ENCODE measurements at places on chromosomes 3 and 15. TPM values are rescaled to one million over a fixed set of nuclear protein-coding genes. Genes with fewer than 3 reads are reported as not detected.

Gene ITIH1
- total RNA-seq: not detected

DNA sequence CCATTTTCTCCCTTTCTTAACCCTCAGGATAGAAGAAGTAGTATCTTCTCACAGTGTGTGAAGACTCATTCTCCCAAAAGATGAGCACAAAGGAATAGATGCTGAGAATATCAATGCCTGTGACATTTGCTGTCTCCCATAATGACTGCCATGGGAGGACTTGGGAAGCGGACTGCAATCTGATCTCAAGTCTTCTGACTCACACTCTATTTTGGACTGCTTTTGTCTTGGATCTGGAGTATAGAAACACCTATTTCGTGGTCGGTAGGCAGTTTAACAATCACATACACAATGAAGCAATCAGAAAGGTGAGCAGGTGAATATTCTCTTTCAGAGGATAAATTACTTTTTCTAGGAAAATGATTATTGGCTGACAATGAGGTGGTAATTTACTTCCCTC is 852.0 kb downstream of the FHIT start:
- H3K4me3 ChIP-seq: no peak overlapping the region
- no peaks in the 10 kb centered on the region for H3K36me3 ChIP-seq
- no peak overlapping the region for H3K27ac ChIP-seq
- H3K27me3 ChIP-seq: no peaks in the 10 kb centered on the region
- no peaks in the 10 kb centered on the region for H3K4me1 ChIP-seq

DNA sequence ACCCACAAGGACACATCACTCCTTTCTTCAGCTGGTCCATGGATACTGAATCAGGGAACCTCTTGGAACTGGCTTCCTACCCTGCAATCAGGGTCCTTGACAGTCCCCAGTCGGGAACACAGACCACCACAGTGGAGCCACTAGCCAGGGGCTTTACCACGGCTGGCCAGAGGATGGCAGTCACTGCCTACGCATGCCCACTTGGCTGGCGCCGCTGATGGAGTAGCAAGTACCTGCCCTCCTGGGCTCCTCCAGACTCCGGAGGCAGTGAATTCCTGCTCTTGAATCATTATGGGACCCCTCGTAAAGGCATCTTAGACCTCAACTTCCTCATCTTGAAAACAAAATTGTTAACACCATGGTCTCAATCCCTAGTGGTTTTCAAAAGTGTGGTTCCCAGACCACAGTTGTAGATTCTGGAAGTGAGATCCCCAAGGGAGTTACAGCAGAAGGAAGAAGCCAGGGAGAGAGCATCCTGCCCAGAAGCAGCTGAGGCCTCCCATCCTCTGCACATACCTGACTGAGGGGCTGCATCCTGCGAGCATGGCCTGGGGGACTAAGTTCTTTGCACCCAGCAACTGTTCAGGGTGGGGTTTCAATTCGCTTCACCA is 9.1 kb upstream of the SKIC8 start:
- peaks cover 8% of the 10 kb centered on the region for H3K27me3 ChIP-seq
- H3K4me3 ChIP-seq: no peak overlapping the region
- peak; percentile 73 for DNase-seq
- H3K4me1 ChIP-seq: no peaks in the 10 kb centered on the region
- H3K36me3 ChIP-seq: no peaks in the 10 kb centered on the region

DNA sequence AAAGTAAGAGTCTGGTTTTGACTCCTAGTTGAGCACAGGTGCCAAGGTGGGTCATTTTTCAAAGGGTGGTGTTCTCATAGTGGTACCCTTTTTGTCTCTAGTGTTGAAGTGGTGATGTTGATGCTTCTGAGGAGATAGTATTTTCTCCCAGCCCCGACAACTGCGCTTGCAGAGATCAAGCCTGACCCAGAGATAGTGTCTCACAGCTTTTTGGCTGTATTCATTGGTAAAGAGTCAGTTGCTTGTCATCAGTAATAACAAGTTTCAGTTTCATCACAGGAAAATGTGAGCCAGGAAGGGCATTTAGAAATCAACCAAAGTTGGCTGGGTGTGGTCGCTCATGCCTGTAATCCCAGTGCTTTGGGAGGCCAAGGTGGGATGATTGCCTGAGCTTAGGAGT is 139.3 kb downstream of the NFKBIZ start:
- peaks cover 2% of the 10 kb centered on the region for H3K36me3 ChIP-seq
- peak overlapping the region; percentile 32 for H3K4me3 ChIP-seq
- peaks cover 3% of the 10 kb centered on the region for H3K27me3 ChIP-seq
- H3K27ac ChIP-seq: peak overlapping the region; percentile 35

DNA sequence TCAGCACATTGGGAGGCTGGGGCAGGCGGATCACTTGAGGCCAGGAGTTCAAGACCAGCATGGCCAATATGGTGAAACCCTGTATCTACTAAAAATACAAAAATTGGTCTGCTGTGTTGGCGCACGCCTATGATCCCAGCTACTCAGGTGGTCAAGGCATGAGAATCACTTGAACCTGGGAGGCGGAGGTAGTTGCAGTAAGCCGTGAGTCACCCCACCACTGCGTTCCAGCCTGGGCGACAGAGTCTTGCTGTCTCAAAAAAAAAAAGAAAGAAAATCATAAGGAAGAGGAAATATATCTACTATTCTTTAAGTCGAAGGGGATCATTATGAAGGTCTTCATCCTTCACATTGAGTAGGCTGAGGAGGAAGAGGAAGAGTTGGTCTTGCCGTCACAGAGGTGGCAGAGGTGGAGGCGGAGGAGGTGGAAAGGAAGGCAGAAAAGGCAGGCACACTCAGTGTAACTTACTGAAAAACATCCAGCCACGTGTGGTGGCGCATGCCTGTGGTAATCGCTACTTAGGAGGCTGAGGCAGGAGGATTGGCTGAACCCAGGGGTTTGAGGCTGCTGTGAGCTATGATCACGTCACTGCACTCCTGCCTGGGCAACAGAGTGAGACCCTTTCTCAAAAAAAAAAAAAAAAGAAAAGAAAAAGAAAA is 14.2 kb downstream of the CSK start:
- H3K36me3 ChIP-seq: peaks cover 16% of the 10 kb centered on the region

Gene SLC28A1
- not detected for total RNA-seq

DNA sequence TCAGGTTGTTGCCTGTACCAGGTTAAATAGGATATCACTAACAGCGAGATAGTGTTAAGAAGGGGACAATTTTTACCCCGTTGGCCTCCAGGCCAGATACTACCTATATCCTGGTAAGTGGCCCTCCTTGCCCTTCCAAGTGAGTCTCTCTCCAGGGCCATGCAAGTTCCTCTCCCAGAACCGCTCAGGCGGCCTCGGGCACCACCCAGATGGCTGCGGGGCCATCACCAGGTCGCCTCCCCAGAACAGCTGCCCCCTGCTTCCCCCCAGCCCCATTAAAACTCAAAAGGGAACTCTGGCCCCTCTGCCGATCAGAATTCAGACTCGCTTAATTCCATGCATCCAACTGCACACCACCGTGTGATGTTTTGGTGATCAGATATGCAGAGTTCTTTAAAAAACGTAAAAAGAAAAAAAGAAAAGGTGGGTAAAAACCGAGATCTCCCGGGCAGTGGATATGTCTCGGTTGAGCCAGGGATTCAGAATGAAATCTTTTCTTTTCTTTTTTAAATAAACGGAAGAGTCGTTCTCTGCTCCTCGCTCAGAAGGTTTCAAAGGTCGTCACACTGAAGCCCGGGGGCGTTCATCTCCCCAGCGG is 1.9 kb upstream of the TRIM71 start:
- peaks cover 67% of the 10 kb centered on the region for H3K27me3 ChIP-seq
- H3K27ac ChIP-seq: no peak overlapping the region

Gene C3orf20
- 0.17 TPM for total RNA-seq

Gene REC114
- total RNA-seq: not detected

DNA sequence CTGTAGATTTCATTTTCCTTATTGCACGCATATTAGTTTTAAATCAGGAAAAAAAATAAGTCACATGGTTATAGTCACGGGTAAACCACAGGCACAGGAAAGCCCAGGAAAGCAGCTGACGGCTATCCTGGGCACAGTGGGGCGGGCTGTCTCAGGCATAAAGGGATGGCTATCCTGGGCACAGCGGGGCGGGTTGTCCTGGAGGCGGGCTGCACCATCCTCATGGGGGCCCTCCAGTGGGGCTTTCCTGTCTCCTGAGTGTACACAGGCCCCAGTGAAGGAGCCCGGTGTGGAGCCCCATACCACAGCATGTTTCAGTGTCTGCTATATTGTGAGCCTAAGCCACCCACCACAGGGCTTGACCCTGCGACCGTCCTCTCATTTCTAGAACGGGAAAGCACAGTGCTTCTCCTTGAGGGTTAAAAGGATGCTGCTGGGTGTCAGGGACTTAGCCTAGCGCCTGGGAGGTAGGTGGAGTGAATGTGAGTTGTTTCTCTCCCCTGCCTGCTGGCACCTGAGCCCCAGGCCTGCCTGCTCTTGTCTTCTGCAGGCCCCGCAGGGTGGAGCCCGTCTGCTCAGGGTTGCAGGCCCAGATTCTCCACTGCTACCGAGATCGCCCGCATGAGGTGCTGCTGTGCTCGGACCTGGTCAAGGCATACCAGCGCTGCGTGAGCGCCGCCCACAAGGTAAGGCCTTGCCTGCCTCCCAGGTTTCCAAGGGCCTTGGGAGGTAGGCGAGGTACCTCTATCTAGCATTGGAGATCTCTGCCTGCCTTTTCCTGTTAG is 25.9 kb upstream of the PLXNA1 start:
- H3K36me3 ChIP-seq: no peaks in the 10 kb centered on the region
- no peak for DNase-seq
- H3K27ac ChIP-seq: no peak overlapping the region
- H3K27me3 ChIP-seq: no peaks in the 10 kb centered on the region
- no peaks in the 10 kb centered on the region for H3K4me1 ChIP-seq

Gene TRPM1
- not detected for total RNA-seq

Gene GOLGA8R
- 28.2 TPM for total RNA-seq

DNA sequence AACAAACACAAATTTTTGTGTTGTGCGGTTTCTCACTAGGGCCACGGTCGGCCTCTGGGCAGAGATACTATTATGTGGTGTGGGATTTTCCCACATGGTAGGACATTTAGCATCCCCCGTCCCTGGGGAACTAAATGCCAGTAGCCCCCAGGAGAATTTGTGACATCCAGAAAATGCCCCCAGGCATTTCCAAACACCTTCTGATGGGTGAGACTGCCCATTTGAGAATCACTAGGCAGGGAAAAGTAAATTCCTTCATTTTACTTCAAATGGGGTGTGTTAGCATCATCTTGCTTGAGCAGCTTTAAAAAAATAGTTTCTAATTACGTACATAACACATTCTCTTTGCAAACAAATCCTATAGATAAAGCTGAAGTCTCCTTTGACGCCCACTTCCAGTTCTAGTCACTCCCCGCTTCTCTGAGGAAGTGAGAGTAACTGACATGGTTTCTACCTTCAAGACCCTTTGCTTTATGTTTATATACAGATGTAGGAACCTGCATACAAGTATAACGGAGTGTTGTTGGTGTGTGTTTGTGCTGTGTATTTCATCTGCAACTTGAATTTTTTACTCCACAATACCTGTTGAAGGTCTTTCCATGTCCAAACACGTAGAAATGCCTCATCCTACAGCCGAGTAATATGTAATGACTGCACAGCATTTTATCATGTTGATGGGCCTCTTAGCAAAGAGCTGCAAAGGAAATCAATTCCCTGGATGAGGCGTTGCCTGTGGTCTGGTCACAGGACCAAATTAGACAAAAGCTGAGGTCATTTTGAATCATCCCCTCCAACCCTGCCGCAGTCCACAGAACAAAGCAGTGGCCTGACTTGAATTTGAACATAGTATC is 31.4 kb upstream of the ZBTB38 start:
- no peak overlapping the region for H3K27ac ChIP-seq
- H3K27me3 ChIP-seq: peaks cover 8% of the 10 kb centered on the region
- H3K4me1 ChIP-seq: no peaks in the 10 kb centered on the region
- no peaks in the 10 kb centered on the region for H3K36me3 ChIP-seq
- no peak for DNase-seq

DNA sequence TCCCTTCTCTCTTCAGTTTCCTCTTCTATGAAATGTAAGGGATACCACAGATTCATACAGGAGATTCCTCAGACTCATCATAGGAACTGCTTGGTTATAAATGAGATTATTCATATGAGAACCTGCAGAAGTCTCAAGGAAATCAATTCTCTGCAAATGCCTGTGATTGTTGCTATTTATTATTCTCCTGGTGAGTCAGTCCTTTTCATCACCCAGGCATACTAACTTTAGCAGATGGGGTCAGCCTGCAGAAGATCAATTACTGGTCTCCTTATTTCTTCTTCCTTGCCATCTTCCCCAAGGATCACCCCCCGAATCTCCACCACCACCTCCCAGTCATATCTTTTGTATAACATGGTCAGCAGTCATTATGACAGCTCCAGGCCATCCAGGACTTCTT is 53.8 kb upstream of the DCP1A start:
- H3K27me3 ChIP-seq: peaks cover 33% of the 10 kb centered on the region
- H3K4me1 ChIP-seq: no peaks in the 10 kb centered on the region
- H3K4me3 ChIP-seq: no peak overlapping the region
- H3K27ac ChIP-seq: no peak overlapping the region
- no peak for DNase-seq
- no peaks in the 10 kb centered on the region for H3K36me3 ChIP-seq

DNA sequence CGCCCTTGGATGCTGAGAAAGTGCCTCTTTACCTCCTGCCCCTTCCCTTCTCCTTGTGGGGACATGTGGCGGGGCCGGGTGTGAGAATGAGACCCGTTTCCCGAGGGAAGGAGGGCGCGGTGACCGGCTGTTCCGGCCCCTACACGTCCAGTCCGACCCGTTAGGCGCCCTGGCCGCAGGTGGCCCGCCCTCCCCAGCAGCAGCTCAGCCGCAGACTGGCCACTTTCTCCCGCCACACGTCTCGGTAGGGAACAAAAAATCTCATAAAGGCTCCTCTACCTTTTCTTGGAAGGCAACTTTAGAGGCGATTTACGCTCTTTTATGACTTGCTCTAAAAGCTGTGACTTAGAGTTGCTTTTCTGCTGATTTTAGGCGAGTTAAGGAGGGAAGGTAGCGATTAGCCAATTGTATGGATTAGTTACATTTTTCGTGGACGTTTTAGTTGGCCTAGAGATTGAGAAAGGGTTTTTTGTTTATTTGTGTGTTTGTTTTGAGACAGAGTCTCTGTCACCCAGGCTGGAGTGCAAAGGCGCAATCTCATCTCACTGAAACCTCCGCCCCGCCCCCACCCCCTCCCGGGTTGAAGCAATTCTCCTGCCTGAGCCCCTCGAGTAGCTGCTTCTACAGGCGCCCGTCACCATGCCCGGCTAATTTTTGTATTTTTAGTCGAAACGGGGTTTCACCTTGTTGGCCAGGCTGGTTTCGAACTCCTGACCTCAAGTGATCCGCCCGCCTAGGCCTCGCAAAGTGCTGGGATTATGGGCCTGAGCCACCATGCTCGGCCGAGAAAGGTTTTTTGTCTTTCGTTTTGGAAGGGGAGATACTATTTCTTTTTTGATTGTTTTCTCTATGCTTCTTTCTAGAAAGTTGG is 8.3 kb upstream of the PGPEP1L start:
- no peak overlapping the region for H3K27ac ChIP-seq
- H3K36me3 ChIP-seq: no peaks in the 10 kb centered on the region
- peaks cover 38% of the 10 kb centered on the region for H3K27me3 ChIP-seq
- DNase-seq: no peak

Gene LRRC31
- total RNA-seq: not detected

- no peak for DNase-seq
- peaks cover 71% of the 10 kb centered on the region for H3K36me3 ChIP-seq
- no peak overlapping the region for H3K4me3 ChIP-seq
Measured at GRCh38 chr3:15439476-15439875, 12.1 kb downstream of the EAF1 start.

- no peak overlapping the region for H3K27ac ChIP-seq
- H3K27me3 ChIP-seq: no peaks in the 10 kb centered on the region
- DNase-seq: no peak
- H3K4me1 ChIP-seq: peaks cover 4% of the 10 kb centered on the region
- peaks cover 12% of the 10 kb centered on the region for H3K36me3 ChIP-seq
Measured at GRCh38 chr3:23219117-23219516, 16.0 kb downstream of the UBE2E2 start.

Gene GPR156
- not detected for total RNA-seq

GRCh38 chr3:53375019-53375418 is 27.7 kb upstream of the DCP1A start:
- H3K27me3 ChIP-seq: peaks cover 18% of the 10 kb centered on the region
- H3K4me1 ChIP-seq: no peaks in the 10 kb centered on the region
- DNase-seq: peak; percentile 75
- no peaks in the 10 kb centered on the region for H3K36me3 ChIP-seq
- no peak overlapping the region for H3K4me3 ChIP-seq

Data from activated naive CD8-positive, alpha-beta T cell treated with anti-CD3 and anti-CD28 coated beads, Interleukin-2, amount 10 ng/mL, durations not matched to agents 7 days and 5 days (primary cell).